ENCODE measurements at places on chromosomes 16 and 17.

- no peak for DNase-seq
Observed at GRCh38 chr17:80872001-80872500, 119.6 kb upstream of the CHMP6 start.

DNA sequence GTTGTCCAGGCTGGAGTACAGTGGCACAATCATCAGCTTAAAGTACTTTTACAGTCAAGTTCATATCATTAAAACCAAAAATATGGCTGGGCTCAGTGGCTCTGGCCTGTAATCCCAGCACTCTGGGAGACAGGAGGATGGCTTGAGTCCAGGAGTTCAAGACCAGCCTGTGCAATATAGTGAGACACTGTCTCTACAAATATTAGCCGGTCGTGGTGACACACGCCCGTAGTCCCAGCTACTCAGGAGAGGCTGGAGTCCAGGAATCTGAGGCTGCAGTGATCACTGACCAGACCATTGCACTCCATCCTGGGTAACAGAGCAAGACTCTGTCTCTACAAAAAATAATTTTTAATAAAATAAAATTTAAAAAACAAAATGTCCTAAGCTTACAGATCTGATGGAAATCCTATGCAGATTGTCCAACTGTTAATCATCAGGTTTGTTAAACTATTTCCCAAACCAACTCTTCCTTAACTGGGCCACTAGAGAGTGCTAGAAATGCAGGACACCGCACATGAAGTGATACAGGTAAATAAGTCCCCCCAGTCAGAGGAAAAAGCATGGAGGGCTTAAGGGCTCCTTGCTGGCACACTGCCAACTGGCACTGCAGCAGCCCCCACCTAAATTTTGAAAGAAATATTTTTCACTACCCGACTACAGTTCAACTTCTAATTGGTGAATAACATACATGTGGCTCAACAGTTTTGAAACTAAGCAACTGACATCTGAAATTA, 2.8 kb downstream of the USP22 start:
- no peak for DNase-seq

GRCh38 chr16:15073101-15073500, 17.2 kb upstream of the NTAN1 start:
- DNase-seq = no peak

GRCh38 chr17:2259769-2260536, 43.6 kb downstream of the SMG6 start:
- peak; percentile 46 for DNase-seq

DNA sequence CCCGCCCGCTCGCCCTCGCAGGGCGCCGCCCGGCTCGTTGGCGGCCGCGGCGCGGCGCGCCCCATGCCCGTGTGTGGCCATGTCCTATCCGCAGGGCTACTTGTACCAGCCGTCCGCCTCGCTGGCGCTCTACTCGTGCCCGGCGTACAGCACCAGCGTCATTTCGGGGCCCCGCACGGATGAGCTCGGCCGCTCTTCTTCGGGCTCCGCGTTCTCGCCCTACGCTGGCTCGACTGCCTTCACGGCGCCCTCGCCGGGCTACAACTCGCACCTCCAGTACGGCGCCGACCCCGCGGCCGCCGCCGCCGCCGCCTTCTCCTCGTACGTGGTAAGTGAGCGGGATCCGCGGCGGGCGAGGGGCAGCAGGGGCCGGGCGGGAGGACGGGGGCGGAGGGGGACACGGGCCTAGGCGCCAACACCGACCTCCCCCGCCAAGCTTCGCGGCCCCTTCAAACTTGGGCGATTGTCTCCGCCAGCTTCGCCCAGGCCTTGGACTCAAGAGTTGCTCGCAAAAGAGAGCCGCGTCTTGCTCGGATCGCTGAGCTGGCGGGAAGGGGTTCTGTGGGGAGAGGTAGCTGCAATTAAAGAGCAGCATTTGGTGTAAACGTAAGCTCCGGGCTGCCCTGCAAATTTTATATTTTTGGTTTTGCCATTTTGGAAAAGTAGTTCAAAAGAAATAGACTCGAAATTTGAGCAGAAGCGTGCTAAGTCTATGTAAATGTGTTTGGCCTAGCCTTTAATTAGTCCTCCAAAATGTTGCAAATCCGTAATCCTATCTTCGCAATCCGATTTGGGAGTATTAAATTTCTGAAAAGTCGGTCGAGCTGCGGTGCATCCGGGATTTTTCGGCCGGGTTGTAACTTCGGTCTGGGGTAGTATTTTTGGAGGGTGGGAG, 702 bp downstream of the IRX5 start:
- DNase-seq = no peak

DNA sequence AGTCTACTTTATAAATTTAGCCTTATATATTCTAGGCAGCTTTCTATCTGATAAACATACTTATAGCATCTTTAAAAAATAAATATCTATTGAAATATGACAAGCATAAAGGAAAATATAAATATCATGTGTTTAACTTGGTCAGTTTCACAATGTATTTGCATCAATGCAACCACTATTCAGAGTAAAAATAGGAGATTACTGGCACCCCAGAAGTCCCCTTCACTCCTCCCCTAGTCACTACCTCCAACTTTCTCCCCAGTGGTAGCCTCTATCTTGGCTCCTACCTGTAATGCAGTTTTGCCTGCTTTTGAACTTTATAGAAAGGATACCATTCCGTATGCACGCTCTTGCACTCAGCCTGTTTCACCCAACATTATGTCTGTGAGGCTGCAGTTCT, 3.2 kb upstream of the NOD2 start:
- DNase-seq = no peak

GRCh38 chr16:49822649-49823370, 33.1 kb downstream of the ZNF423 start:
- no peak for DNase-seq

DNA sequence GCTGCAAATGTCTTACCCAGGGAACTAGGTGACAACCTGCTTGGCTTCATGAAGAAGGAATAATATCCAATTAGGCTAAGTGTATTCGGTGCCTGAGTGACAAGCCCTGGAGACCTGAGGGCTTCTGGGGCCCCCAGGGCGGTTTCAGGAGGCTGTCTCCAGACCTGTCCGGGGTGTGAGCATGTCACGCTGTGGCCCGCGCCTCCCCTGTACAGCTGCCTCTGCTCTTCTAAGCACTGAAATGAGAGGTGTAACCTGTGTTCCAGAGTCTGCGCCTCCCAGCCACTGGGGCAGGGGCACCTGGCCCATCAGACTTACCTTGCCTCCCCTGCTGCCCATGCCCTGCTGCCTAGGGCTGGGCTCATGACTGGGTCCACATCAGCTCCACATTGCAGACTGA, 114.3 kb downstream of the WWOX start:
- DNase-seq = no peak

DNA sequence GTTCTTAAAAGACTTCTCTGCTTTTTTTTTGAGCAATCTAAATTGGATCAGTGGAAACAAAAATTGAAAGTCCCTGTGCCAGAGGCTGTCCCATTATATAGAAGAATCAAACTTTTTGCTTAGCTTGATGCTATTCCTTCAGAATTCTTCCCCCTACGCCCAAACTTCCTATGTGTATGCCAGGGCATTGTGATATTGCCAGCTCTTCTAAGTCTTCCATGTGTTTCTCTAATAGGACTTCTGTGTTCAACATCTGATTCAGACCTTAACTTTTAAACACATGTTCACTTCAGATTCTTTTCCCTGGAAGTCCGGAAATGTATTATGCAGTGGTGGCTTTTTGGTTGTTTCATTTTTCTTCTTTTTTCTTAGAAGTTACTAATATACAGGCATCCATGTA, 18.7 kb downstream of the PTRH2 start:
- DNase-seq = no peak

GRCh38 chr17:56898874-56899273, 15.0 kb downstream of the TRIM25 start:
- DNase-seq = no peak

DNA sequence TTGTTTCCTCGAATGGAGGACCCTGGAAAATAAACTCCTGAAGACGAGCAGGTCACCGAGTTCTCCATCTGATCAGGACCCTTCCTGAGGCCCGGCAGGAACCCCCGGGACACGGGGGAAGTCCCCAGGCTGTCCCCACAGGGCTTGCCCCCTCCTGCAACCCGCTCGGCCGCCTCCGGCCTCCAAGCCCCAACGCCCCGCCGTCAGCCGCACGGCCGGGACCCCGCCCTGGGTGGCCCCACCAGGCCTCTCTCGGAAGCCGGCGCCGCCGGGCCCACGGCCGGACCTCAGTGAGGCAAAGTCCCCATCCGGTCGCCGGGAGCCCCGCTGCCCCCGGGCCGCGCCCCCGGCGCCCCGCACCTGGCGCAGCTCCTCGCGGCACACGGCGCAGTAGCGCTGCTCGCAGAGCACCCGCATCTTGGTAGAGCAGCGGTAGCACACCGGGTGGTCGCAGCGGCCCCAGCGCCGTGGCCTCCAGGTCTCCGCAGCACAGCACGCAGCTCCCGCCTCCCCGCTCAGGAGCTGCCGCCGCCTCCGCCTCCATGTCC, 383 bp downstream of the ZNF598 start:
- no peak for DNase-seq

DNA sequence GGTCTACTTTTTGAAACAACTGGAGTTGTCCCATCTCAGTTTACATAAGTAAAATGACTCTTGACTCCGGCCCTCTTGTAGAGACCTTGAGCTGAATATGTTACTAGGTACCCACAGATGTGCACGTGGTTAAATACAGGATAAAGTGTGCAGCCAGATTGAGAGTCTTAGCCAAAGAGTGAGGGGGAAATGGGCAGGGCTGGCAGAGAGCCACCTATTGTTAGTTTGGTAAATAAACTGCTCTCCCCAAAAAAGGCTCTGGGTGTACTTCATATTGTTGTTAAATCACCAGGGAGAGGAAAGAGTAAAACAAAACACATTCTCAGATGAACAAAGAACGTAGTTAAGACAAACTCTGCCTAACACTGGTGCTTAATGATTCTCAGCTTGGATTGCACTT, 20.3 kb downstream of the G6PC1 start:
- DNase-seq = no peak

- DNase-seq = no peak
Observed at GRCh38 chr17:66177048-66177447, 14.9 kb downstream of the CEP112 start.

- no peak for DNase-seq
Observed at GRCh38 chr16:54443839-54444238, 157.3 kb upstream of the IRX3 start.

GRCh38 chr16:53042235-53042701, 10.4 kb downstream of the CHD9NB start:
- DNase-seq = no peak

- DNase-seq = no peak
Observed at GRCh38 chr16:58393138-58393504, 850 bp downstream of the GINS3 start.

- no peak for DNase-seq
Observed at GRCh38 chr17:59375857-59376256, 44.4 kb downstream of the YPEL2 start.

- DNase-seq = no peak
Observed at GRCh38 chr17:68318103-68318991, 27.1 kb downstream of the ARSG start.

DNA sequence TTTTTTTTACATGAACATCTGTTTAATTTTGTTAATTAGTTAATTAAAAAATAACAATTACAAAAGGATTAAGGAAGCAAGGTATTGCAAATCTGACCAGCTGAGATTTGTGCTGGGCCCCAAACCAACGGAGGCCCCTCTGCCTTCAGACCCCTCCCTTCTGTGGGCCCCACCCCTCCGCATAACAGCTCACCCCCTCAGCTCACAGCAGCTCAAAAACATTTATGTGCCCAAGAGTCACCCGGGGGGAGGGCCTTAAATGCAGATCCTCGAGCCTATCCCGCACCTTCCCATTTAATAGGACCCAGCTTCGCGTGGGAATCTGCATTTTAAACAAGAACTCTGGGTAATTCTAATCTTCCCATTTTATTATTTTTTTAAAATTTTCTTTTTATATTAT, 75.0 kb downstream of the MGAT5B start:
- no peak for DNase-seq

DNA sequence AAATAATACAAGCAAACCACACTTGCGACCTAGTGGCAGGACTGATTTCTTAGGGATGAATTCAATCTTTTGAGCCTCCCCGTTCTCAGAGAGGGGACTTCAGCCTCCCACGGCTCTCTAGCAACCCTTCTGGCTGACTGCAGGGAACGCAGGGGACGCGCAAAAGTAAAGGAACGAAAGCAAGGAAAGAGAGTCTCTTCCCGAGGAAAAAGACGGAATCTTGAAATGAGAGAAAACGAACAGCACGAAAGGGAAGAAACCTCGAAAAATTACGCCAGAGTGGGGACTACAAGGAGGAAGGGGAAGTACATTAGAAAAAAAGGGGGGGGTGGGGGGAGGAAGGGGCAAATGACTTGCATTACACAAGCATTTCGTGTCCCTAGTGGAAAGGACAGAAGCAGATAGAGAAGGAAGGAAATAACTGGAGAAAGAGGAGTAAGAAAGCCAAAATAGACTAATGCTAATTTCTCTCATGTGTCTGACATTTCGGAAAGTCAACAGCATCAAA, 1.2 kb downstream of the GRB2 start:
- no peak for DNase-seq

DNA sequence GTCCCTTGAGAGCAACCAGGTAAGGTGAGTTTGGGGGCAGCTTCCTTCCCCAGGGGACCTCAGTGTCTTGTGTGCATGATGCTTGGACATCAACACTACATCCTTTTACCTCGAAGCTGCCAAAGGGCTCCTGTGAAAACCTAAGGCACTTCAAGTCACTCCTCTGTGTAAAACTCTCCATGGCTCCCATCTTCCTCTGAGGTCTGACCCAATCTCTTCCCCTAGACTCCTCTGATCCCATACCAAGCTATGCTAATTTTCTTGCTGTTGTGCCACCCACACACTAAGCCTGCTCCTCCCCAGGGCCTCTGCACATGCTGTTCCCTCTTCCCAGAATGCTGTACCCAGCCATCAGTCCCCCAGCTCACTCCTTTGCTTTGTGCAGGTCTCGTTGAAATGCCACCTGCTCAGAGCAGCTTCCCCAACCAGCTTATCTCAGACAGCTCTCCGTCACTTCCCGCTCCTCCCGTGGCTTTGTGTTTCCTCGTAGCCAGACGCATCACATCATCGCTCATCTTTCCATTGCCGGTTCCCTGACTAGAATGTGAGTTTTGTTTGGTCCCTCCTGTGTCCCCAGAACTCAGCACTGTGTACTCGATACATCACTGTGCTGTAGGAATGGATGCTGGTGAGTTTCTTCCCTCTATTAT, 78.4 kb downstream of the CNGB1 start:
- DNase-seq = no peak

GRCh38 chr17:1484676-1485422, 7.6 kb downstream of the MYO1C start:
- DNase-seq = no peak

DNA sequence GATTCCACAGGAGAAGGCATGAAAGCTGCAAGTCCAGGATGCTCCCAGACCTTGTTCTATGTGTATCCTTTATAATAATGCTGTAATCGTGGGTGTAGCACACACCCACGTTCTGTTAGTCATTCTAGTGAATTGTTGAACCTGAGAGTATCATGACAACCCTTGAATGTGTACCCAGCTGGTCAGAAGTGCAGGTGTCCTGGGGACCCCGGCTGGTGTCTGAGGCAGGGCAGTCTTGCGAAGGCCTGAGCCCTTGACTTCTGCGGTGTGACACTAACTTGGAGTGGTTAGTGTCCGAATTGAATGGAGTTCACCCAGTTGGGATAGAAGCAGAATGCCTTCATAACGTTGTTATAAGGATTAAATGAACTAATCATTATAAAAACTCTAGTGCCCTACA, 218.0 kb upstream of the TNRC6C start:
- DNase-seq = no peak

Measured in activated CD4-positive, alpha-beta T cell treated with anti-CD3 and anti-CD28 coated beads for 24 hours (primary cell).